ENCODE measurements at places on chromosomes 6 and 20.

DNA sequence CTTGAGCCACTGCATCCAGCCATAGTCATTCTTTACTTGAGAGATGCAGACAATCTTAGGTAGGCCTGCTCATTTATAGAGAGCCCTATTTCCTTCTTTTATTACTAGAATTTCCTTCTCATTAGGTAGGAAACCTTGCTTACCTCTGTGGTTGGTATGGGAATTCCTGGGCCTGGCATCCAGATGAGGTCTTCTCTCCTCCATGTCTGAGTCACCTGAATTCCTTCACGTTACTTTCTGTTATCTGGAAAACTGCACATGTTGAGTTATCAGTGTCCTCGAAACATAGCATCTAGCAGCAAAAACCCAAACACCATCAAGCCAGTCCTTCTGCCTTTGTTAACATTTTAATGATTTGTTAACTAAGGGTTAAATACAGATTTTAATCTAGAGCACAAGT, 2.2 kb downstream of the ZNFX1 start:
- no peak for DNase-seq

DNA sequence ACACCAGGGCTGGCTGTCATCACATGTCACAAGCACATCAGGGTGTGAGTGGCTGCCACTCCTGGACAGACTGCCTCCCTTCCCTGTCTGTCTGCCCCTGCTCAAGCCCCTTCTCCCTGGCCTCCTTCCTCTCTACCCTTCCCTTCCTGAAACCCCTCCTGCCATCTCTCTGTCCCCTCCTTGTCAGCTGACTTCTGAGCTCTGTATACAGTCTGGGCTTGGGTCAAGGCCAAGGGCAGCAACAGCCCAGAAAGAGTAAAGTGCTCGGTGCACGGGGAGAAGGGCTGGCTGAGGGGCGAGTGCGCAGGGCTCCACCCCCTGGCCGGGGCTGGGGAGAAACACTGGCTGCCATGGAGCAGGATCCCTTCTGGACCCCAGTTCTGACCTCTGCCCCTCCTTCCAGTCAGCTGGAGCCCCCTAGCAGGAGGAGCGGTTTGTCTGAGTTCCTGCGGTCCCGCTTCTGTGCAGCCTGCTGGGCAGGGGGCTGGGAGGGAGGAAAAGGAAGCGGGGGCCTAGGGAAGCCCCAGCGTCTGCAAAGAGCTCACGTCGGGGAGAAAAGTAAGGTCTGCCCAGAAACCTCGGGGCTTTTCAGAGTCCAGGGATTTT, 2.0 kb downstream of the LKAAEAR1 start:
- DNase-seq: no peak

- DNase-seq: no peak
Measured at GRCh38 chr20:46826343-46826984, 68.2 kb upstream of the EYA2 start.

- no peak for DNase-seq
Measured at GRCh38 chr6:39924283-39924682, 10.0 kb downstream of the MOCS1 start.

GRCh38 chr20:31845300-31845863, at the start of gene FOXS1:
Gene FOXS1 (minus strand): TSS chr20:31845604. CDS start chr20:31845542, 62 bp downstream.
- DNase-seq: no peak

DNA sequence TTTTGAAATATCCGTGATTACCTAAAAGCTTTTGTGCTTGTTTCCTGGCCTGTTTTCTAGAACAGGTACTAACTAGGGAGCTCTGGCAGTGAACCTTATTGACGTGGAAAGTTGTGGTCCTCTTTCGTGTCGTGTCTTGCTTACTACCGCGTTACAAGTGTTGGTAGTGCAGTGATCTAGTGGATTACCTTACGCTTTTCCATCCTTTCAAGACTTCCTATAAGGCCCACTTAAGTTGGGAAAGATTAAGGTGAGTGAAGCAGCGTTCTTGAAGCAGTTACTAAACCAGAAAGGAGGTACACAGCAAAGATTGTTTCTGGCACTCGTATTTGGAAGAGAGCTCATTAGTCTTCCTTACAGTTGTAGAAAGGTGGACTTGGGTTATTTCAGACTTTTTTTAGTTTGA, 1.9 kb downstream of the PNRC1 start:
- no peak for DNase-seq

DNA sequence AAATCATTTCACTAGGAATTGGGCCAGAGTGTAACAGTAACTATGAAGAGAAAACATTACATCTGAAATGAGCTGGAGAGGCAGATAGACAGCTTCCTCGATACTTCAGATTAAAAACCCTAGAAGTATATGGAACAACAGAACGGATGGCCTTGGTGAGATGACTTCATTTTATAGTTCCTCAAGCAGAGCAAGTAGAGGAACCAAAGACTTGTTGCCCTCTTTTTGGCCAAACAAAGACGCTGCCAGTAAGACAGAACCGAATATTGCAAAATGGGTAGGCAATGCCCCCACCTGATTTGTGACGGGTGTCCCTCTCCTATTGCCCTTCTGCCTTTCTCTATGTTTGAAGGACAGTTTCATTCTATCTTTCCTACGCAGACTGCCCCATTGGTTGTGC, 53.5 kb downstream of the AGPAT4 start:
- no peak for DNase-seq

DNA sequence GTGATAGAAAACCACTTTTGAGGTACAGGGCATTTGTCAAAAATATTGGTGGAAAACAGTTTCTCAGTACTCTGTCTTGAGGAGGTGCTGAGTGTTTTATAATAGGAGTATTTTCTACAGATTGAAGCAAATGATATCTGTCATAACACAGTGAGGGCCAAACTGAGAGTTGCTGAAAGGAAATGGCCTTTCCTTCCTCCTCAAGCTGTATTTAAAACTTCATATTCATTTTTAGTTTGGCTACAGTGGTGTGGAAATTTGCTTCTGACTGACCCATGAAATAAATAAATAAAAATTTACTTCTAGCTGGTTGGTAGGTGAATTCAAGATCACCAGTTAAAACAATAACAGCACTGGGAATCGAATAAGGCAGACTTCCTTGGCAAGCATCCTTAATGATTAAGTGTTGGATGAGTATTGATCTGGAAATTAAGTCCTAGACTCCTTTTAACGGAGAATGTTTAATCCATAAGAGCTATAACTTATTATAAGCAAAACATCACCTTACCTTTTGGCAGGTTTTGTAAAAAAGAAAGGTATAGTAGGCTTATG, 828.6 kb upstream of the CITED2 start:
- no peak for DNase-seq

GRCh38 chr6:8731874-8732273, 296.5 kb upstream of the SLC35B3 start:
- DNase-seq: no peak

GRCh38 chr6:21588481-21589351, 4.8 kb upstream of the SOX4 start:
- DNase-seq: no peak

DNA sequence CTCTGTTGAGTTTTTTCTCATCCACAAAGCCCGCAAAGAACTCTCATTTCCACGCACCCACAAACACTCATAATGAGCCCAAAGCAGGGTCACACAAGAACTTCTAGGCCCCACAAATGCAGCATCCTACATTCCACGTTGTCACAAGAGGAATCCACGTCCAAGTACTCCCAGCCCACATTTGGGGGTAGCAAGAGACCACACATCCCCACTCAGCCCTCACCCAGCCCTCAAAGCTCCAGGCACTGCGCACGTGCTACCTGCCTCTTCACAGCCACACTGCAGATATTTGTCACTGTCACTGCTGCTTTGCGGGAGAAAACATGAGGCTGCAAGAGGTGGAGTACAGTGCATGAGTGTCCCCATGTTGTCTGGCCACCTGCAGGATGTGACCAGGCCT, 187.6 kb upstream of the CDYL start:
- no peak for DNase-seq

DNA sequence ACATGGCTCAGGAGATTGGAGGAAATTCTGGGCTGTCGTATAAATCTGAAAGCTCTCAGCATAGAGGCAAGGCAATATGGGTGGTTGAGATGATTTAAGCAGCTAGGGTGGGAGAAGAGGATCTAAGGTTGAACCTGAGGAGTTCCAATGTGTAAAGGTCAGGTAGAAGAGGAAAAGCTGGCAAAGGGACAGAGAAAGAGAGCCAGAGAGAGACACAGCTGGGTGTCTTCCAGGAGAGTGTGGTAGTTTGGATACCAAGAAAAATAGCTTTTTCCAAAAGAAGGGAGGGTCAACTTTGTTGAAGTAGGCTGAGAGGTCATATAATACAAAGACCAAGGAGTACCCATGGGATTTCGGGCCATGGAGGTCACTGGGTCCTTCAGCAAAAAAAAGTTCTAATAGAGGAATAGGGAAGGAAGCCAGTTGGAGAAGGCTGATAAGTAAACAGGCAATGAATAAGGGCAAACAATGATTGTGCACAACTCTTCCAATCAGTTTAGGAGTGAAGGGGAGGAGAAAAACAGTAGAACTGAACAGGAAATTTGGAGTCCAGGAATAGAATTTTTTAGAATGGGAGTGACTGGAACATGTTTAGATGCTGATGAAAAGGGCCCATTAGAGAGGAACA, 135.1 kb downstream of the QRSL1 start:
- no peak for DNase-seq

DNA sequence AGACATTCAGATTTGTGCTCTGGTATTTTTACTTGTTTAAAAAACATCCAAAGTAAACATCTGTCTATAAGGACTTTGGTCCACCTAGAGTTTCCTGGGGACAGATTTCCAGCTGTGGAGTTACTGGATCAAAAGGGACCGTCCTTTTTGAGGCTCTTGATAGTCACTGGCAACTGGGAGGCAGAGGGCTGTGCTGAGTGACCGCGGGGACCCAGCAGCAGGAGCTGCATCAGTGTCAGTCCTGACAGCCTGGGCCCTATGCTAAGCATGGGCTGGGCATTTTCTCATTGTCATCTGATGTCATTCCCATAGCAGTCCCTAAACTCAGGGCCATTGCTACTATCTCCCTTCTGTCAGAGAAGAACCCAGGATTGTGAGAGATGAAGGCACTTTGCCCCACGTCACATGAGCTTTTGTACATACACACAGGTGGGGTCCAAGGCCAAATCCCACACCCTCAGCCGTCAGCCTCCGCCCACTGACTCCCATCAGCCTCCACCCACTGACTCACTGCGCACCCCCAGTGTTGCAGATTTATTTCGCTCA, 293.8 kb downstream of the TAF4 start:
- no peak for DNase-seq

- DNase-seq: no peak
Measured at GRCh38 chr6:8481727-8482126, 46.4 kb upstream of the SLC35B3 start.

- no peak for DNase-seq
Measured at GRCh38 chr20:60171738-60172137, 213.5 kb downstream of the CDH26 start.

- no peak for DNase-seq
Measured at GRCh38 chr6:77371748-77372147, 91.5 kb downstream of the HTR1B start.

- DNase-seq: no peak
Measured at GRCh38 chr6:111743862-111744692, 129.2 kb downstream of the FYN start.

DNA sequence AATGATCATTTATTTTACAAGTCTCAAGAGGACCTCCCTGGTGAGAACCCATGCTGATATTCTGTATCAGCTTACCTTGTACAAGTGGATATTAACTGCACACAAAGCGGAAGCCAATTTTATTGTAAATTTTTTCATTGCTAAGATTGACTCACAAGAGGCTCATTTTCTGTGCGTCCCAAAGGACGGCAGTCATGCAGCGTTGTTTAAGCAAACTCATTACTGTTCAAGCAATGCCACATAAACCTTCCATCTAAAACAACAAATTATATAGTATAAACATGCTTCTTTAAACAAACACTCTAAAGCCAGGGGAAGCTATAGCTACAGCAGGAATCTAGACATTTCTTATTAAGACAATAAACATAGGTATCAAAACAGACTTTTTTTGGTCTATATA, 575.3 kb downstream of the FRK start:
- DNase-seq: no peak

- DNase-seq: no peak
Measured at GRCh38 chr6:118017301-118017848, 110.3 kb downstream of the SLC35F1 start.

- no peak for DNase-seq
Measured at GRCh38 chr6:144500892-144501291, 215.8 kb downstream of the UTRN start.

- no peak for DNase-seq
Measured at GRCh38 chr20:34708621-34709043, 4.5 kb downstream of the TP53INP2 start.

DNA sequence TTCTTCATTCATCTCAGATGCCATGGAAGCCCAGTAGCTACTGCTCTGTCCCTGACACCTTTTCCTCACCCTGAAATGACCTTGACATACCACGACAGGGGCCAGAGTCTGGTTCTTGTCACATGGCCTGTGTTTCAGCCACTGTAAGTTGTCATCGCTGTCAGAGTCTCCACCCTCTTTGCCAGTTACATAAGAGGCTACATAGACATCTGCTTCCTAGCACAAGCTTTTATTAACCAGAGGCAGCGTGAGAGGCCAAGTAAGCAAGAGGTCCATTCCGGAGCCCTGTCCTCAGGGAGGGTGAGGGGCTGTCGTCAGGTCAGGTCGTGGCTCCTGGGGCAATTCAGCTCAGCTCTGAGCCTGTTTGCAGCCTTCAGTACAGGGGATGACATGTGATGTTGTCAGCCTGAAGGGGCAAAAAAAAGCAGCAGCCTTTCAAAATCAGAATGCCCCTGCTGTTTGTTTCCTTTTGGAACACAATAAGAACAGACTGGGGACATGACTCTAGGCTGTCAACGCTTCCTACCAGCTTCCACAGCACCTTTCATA, 146.3 kb downstream of the MTFR2 start:
- DNase-seq: no peak

GRCh38 chr6:166418691-166419143, 36.0 kb upstream of the MPC1 start:
- no peak for DNase-seq

GRCh38 chr20:48049641-48050040, 264.4 kb upstream of the SULF2 start:
- DNase-seq: no peak

- no peak for DNase-seq
Measured at GRCh38 chr6:108193131-108193530, 27.3 kb downstream of the NR2E1 start.

DNA sequence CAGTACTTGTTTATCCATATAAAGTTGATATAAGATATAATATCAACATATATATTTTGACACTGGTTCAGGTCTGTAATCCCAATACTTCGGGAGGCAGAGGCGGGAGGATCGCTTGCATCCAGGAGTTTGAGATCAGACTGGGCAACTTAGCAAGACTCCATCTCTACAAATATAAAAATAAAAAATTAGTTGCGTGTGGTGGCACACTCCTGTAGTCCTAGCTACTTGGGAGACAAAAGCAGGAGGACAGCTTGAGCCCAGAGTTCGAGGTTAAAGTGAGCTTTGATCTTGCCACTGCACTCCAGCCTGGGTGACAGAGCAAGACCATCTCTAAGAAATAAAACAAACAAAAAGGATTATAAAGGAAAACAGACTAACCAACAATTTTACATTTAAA, 8.9 kb upstream of the KATNA1 start:
- no peak for DNase-seq

- DNase-seq: no peak
Measured at GRCh38 chr20:34579191-34579978, 20.9 kb downstream of the MAP1LC3A start.
